ENCODE measurements at places on chromosomes 4 and X. TPM values are rescaled to one million over a fixed set of nuclear protein-coding genes. Genes with fewer than 3 reads are reported as not detected.

GRCh38 chrX:149570668-149571067, 16.6 kb downstream of the MAGEA9B start:
- no peak for DNase-seq

Gene NDST3
- not detected for total RNA-seq

GRCh38 chrX:48677516-48677915, 6.1 kb upstream of the WAS start:
- DNase-seq, result no peak

- DNase-seq, result no peak
These were observed 46.4 kb downstream of the GAB1 start for GRCh38 chr4:143383005-143383574.

DNA sequence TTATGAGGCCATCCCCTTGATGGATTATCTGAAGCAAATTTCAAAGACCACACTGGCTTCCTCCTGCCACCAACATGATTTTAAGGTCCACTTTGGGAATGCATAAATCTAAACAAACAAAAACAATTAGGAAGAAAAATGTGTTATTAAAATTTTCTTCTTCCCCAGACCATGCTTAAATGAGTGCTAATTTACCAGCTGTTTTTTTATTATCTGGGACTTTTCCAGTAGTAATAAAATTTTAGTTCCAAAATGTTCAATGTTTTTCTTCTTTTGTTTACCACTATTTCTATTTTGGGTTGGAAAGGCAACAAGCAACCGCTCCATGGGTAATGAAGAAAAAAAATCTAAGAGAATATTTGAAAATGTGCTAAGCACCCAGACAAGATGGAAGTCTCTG, 62.3 kb downstream of the POLR2B start:
- no peak for DNase-seq
